ENCODE measurements at places on chromosomes 5 and 9.
A peak's percentile ranks its signal among the peaks of the same experiment; 100 is the strongest.

DNA sequence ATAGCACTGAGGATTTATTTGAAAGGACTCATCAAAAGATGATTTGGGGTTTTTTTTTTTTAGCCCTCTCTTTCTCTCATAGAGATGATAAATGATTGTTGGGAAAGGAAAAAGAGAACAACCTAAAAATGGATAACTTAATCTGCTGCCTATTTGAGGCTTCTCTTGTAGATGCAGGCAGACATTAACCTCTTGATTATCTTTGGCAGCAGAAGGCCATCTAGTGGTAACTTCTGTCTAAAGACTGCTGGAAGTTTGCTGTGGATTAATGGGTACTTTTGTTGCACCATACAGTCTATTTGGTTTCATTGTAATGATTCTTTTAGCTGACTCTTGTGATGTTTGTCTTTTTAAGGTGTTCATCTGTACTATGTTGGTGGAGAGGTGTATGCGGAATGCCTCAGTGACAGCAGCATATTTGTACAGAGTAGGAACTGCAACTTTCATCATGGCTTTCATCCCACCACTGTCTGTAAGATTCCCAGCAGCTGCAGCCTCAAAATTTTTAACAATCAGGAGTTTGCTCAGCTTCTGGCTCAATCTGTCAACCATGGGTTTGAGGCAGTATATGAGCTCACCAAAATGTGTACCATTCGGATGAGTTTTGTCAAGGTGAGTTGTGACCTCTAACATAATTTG is 18.8 kb downstream of the SMIM32 start:
- DNase-seq: peak; percentile 72

DNA sequence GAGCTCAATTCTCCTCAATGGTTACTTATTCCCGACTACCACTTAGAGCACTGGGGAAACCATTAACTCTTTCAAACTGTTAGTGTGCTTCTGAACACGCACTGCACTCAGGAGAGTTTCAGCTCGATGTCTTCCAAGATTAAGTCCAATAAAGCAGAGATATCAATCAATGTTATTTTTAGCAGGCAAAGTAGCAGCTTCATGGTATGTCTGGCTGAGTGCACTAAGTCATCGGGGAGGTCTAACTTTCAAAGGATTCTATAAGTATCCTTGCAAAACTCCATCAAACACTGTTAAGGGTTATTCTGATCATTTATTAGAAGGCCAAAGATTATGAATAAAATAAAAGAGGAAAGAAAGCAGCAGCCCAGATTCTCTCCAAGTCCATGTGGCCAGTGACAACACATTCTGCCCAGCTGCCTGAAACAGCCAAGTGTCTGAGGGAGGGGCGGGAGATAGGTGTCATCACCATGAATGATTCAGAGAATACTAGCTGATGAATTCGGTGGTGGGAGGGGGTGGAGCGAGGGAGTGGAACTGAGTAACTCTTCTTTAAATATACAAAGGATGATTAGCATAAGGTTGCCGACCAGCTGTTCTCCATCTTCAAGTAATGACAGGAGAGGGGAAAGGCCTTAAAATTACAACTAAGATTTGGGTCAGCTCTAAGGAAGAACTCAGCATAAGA is 21.3 kb downstream of the NREP start:
- peak; percentile 17 for DNase-seq

DNA sequence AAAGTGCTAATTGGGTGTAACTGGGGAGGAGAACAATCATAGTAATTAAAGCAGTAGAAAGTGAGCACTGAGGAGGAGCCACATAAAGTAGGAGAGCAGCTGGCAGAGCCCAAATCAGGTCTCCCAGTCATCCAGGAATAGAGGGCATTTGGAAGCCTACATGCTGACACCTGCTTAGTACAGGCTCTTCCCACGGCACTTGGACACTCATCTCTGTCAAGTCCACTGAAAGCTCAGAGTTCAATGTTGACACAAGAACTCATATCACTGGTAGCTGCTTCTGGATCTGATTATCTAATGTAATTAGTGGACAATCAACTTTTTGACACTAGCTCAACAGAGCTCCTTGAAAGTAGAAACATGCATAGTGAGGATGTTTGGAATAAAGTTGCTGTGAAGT is 45.9 kb upstream of the PCSK1 start:
- DNase-seq: no peak

DNA sequence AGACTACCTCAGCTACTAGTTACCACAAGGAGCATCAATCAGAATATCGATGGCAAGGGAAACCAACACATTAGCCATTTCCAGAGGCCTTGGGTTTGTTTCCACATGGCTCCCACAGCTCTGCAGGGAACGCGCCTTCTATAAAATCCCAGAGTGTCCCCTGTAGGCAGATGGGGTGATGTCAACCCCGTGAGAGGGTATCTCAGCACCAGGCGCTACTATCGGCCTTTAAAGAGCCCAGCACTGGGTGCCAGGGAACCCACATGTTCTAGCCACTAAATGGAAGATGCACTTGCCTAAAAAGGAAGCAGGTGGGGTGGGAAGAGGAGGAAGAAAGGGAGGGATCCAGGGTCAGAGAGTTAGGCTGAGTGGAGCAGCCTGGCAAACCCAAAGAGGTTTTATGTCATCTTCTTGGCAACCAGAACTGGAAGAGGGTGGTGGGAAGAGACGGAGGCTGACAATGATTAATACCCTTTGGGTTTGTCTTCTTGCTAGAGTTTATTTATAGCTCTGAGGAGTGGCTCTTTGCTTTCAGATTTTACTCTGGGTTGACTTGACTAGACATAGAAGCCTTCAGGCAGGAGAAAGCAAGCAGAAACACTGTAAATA is 19.9 kb downstream of the MACROH2A1 start:
- DNase-seq: no peak

DNA sequence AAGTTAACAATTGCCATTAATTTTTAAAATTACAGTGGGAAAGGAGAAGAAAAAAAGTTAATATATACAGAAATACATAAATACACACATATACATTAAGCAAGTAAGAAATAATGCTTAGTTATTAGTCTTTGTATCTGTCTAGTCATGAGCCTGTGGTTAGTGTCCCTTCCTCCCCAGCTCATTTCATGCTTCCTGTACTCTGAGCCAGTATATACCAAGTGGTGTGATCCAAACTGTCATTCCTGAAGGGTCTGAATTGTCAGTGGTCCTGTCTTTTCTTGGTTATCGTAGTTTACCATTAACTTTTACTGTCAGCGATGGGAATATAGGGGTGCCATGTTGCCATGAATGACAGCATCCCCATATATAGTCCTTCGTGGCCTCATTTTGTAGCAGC is 24.2 kb upstream of the STOM start:
- DNase-seq: no peak

DNA sequence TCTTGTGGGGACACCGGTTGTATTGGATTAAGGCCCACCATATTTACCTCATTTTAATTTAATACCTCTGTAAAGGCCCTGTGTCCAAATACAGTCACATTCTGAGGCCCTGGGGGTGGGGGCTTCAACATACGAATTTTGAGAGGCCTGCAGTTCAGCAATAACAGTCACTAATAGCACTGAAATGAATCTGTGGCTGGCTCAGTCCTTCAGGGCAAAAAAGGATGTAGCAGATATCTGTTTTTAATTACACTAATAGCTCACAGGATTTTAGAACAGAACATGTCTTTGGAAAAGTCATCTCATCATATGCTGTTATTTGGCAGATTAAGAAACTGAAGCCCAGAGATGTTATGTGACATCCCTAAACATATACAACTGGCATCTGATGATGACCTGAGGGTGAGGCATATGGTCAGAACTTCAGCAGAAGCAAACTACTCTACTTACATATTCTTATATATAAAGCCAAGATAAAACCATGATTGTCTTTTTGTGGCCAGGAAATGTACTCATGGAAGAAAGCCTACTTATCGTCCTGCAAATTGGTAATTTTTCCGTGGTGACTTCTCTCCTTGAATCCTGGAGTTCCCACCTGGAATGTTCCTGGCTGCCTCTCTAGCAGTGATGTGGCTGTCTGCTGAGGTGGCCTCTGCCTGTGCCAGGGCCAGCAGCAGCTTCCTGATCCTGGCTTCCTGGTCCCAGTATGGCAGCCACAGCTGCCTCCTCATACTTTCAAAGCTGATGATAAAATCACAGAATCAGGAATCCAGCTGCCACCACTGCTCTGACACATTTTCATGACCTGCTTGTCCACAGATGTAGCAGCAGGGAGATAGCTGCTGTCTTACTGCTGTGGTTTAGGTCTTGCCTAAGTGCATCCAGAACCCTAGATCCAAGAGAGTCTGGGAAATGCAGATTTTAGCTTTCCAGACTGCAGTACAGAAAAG is 72.1 kb upstream of the ANKRD55 start:
- DNase-seq: no peak

GRCh38 chr9:111176511-111176910 is 138.2 kb upstream of the LPAR1 start:
- DNase-seq: no peak

DNA sequence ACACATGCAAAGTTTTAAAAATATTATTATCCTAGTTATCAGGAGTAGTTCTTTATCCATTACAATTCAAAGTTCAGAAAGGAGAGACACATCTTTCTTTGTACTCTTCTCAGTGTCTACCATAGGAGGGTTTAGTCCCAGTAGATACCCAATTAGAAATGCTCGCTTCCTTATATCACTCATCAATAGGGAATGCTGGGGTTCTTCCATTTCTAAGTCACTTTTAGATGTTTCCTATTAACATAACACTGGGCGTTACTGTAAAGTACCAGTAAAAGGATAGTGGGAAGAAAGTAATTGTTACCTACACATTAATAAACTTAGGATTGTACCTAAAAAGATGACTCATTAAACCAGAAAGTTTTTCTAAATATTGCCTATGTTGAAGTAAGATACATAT is 348.3 kb upstream of the CDH6 start:
- no peak for DNase-seq

GRCh38 chr5:132211787-132212186 is 15.9 kb downstream of the P4HA2 start:
- no peak for DNase-seq

DNA sequence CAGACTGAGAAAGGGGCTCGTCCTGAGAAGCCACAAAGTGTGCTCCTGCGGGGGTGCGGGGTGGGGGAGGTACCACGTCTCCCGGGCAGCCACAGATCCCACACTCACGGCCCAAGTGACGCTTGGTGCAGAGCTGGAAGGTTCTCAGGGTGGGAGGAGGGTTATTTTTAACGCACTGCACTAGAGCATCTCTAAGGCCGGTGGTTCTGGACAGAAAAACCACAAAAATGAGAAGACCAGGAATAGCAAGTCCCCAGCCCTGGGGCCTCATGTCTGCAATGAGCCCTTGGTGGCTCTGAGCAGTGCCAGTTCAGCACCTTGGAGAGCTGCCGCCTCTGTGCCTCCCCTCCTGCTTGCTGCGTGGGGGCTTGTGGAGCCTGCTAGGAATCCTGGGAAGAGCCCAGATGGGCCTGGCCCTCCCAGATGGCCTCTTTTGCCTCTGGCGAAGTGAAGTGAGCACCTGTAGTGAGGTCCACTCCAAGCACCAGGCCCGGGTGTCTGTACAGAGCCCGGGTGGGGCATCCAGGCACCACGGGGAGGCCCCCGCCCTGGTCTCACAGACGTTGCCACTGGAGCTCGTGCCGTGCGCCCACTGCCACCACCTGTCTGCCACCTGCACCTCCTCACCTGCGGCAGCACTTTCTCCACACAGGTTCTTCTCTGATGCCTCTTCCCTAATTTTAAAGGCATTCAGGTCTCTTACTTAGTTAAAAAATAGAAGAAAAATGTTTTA is 48.9 kb upstream of the CACNA1B start:
- DNase-seq: no peak

DNA sequence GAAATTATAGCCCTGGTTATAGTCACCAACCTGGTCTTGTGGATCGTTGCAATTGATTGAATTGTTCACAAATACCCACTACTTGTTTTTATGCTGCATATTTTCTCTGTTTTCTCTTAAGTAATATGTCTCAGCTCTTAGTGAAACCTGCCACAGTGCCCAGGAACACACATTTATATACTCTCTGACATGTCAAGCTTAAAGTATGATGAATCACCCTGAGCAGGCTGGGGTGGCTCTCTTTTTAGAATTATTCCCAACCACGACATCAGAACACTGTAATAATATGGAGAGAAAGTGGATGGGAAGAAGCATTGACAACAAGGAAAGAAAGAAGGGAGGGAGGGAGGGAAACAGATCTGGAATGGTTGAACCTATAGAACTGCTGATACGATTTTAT is 72.8 kb upstream of the ZNF608 start:
- DNase-seq: no peak

DNA sequence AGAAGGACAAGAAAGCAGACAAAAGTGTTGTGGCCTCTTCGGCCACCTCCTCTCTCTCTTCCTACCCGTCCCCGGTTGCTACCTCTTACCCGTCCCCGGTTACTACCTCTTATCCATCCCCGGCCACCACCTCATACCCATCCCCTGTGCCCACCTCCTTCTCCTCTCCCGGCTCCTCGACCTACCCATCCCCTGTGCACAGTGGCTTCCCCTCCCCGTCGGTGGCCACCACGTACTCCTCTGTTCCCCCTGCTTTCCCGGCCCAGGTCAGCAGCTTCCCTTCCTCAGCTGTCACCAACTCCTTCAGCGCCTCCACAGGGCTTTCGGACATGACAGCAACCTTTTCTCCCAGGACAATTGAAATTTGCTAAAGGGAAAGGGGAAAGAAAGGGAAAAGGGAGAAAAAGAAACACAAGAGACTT is 2.4 kb downstream of the EGR1 start:
- DNase-seq: no peak

DNA sequence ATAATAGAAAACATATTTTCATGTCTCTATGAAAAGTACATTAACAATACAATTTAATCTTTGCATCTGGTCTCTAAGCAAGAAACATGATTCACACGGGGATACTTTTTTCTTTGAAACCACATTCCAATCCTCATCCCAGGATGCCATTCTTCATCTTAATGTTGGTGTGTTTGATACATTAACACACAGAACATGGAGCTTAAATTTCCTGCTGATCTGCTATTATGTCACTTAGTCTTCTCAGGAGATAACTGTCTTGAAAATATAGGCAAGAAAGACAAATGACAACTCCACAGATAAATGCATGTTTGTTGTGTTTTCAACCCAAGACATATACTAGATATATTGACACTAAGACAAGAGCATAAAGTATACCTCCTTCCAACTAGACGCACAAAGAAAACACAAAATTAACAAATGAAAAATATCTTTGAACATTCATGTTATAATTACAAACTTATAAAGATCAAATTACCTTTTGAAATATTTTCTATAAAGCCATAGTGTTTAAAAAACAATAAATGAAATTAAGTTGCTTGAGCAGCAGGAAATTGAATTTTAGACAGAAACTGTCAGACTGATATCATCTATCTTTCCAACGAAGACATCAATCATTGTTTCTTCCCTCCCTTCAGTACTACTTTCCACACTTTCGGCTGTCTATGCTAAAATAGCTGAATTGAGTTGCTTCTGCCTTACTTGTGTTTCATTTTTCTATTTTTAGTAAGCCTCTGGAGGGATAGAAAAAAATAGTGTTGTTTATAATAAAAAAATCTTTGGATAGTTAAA is 1676.7 kb upstream of the CDH9 start:
- no peak for DNase-seq

- DNase-seq: no peak
Observed at GRCh38 chr5:89338935-89339334, 456.0 kb upstream of the MEF2C start.

GRCh38 chr9:2574203-2574602 is 47.4 kb upstream of the VLDLR start:
- no peak for DNase-seq

- no peak for DNase-seq
Observed at GRCh38 chr5:72185496-72186329, 78.4 kb downstream of the MAP1B start.

- no peak for DNase-seq
Observed at GRCh38 chr5:126912616-126913200, 117.7 kb downstream of the MARCHF3 start.

- DNase-seq: no peak
Observed at GRCh38 chr9:121336665-121337064, 33.4 kb downstream of the STOM start.

Measured in Ammon's horn (tissue), 1 donor.